ENCODE measurements at places on chromosomes 6 and 20.
A peak's percentile ranks its signal among the peaks of the same experiment; 100 is the strongest.

DNA sequence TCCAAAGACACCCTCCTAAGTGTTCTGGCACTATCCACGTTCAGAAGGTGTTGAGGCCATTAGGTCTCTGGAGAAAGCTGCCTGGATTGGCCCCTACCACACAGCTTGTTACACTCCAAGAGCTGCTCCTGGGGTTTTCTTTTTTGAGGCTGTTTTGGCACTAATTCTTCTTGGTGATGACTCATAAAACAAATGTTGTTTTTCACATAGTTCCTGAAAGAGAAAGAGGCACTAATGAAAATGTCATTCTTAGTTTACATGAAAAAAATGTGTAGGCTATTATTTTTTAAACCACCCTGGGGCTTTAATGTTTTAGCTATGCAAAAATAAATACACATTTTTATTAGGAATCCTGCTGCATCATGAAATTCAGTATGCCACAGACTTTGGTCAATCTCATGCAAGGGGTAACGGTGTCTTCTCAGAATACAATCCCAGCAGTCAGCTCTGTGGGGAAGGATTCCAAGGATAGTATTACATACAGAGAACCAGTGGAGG is 38.1 kb downstream of the TBPL1 start:
- no peak for DNase-seq

DNA sequence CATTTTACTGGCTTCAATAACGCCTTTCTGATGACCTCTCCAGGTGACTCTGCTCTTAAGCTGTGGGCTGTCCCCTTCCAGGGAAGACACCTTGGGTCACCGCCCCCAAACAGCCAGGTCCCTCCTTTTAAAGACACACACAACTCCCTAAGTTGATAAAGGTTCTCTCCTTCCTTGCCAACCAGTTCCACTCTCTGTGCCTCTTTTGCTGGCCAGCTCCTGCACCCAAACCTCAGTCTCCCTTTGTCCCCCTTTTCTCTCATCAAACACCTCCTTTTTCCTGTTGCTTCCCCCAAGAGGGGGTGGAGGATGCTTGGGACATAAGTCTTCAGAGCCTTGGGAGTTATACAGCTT is 1.0 kb downstream of the NCOA6 start:
- peak; percentile 58 for DNase-seq

DNA sequence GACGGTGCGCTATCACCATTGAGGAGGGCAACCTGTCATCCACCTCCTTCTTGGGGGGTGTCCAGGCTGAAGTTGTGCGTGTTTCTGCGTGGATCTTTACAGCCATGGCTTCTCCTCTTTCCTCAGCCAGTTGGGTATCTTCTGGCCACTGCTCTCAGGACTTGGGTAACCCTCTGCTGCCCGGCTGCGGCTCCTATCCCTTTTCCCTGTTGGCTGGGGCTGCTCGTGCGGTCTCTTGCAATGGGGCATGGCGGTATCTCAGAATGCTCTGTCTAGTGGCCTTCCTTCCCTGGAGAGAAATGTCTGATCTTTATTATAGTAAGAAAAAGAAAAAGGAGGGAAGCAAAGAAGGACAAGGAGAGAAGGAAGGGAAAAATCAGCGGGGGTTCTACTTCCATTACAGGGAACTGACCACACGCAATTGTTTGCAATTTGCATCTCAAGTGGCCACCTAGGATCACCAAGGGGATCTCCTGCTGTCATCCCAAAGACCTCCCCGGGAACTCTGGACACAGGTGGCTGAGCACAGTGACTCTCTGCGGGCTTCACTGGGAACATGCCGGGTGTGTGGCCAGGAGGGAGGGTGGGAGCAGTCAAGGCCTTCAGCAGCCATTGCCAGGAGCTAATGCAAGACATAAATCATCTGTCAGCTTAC is 60.8 kb downstream of the NPEPL1 start:
- peak; percentile 24 for DNase-seq

- no peak for DNase-seq
Measured at GRCh38 chr6:136962661-136963060, 40.6 kb downstream of the SLC35D3 start.

DNA sequence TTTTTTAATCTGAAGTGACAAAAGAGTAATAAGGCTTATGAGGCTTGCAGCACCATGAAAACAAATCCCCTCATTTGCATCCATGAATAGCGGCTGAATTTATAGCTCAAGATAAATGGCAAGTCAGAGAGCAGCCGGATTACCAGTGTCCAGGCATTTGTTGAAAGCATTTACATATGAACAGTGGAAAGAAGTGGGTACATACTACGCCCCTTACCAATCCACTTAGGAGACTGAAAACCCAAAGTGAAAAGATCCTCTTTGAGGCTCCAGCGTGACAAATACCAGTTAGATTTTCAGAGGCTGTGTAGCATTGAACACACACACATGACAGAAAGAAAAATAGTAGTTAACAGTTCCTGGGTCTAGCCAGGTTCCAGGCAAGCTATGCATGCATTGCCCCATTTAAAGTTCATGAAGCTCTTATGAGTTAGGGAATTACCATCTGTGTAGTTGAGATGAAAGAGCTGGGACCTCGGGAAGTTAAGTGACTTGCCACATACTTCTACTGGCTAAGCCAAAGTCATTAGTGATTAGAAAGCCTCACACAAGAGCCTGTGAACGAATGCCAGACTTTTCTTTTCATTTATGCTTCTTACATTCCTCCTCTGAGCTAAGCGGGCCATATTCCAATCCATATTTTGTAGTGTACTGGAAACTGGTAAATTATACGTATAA is 28.3 kb upstream of the NHSL1 start:
- DNase-seq, result no peak

GRCh38 chr6:45486736-45487135 is 109.0 kb upstream of the SUPT3H start:
- no peak for DNase-seq

DNA sequence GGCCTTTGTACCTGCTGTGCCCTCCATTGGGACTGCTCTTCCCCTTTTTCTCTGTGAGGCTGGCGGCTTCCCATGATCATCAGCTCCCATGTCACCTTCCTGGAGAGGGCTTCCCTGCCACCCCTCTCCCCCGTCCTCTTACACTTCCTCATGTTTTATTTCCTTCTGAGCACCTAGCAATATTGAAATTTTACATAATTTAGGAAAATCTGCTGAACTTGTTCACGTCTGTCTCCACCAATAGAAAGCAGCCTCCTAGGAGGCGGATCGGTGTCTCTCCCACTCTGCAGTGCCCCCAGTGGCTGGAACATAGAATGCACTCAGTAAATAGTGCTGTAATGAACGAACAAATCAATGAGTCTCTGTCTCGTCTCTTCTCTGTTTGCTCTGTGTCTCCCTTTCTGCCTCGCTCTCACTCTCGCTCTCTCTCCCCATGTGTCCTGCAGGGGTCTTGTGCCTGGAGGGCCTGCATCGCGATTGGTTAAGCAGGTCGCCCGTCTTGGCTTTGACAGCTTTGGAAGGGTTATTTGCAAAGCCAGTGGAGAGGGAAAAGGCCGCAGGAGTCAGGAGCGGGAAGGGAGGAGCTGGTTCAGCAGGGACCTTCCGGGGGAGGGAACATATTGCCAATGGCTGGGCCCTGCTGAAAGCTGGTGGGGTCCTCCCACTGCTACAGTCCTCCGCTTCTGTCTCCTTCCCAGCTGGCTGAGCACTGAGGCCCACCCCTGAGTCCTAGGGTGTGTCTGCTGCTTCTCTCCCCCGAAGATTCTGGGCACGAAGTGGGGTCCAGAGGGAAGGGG is 12.1 kb upstream of the OCSTAMP start:
- DNase-seq, result peak; percentile 83

All from D341Med (cell line).